ENCODE measurements at places on chromosomes 13 and 19. TPM values are rescaled to one million over a fixed set of nuclear protein-coding genes. Genes with fewer than 3 reads are reported as not detected.

Gene OR10H1
- total RNA-seq = not detected

DNA sequence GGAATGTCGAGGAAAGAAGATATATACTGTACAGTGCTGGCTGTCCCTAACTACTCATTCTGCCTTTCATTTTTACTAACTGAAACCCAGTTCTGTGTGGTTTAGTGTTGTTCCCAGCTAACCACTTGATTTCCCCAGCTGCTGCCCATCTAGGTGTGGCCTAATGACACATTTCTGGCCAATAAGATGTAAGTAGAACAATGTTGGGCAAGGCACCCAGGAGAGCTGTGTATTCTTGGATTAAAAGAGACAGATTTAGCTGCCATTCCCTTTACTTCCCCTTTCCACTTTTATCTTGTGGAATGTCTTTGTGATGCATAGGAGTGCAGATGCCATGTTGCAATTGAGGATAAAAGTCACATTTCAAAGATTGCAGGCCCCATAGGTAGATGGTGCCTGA is 28.3 kb upstream of the PCDH9 start:
- no peak for DNase-seq

Gene CGB2
- not detected for total RNA-seq

GRCh38 chr19:40585982-40586422 is 9.3 kb downstream of the SHKBP1 start:
- no peak for DNase-seq

GRCh38 chr13:114249077-114249476 is 14.4 kb downstream of the CDC16 start:
- DNase-seq = no peak

Gene PRTN3
- total RNA-seq = 0.55 TPM

GRCh38 chr19:22625266-22626035 is 8.7 kb upstream of the ZNF492 start:
- DNase-seq = no peak

DNA sequence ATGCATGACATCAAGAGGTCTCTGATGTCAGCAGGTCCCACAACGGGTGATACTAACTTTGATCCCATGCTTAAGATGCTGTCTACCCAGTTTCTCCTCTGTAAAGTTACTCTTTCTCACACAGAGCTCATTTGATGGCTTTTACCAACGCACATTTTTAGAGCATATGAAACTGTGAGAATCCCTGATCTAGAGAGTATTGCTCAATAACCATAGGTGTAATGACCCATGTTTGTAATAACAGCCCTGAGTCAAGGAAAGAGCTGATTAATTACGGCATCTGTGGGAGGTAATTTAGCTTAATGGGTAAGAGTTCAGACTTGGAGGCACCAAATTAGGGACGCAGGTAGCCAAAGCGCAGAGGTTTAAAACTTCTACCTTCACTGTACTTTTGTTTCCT is 18.0 kb upstream of the IZUMO2 start:
- DNase-seq = no peak

GRCh38 chr13:98123176-98123575 is 19.7 kb upstream of the FARP1 start:
- no peak for DNase-seq

GRCh38 chr13:85661675-85662074 is 137.5 kb downstream of the SLITRK6 start:
- DNase-seq = peak; percentile 16

DNA sequence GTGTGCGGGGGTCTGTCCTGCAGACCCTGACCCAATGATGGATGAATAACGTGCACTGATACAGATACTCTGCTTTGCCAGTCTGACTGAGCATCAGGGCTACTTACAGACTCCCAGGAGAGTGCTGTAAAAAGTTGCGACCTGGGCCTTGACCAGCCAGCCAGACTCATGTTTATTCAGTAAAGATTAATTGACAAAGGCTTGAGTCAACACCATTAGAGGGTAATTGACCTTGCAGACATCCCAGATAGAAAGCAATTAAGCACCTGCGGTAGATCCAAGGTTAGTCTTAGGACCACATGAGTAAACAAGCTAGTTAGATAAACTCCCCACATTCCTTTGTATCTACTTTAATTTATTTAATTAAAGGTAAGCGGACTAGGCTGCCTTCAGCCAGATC is 10.4 kb downstream of the NUDT19 start:
- DNase-seq = no peak

GRCh38 chr13:32426191-32426989 is 1.5 kb downstream of the N4BP2L1 start:
- DNase-seq = no peak

Gene METTL21C
- not detected for total RNA-seq

Gene NTF4
- total RNA-seq = 2.1 TPM

- DNase-seq = no peak
Measured at GRCh38 chr13:47134939-47135489, 238.2 kb upstream of the HTR2A start.

Gene ZNF799
- 4.2 TPM for total RNA-seq

- no peak for DNase-seq
Measured at GRCh38 chr13:98549728-98550317, 27.1 kb downstream of the STK24 start.

Gene SBSN
- total RNA-seq = 0.20 TPM

Gene RABAC1
- total RNA-seq = 186 TPM

Gene MEX3D
- 25.2 TPM for total RNA-seq

DNA sequence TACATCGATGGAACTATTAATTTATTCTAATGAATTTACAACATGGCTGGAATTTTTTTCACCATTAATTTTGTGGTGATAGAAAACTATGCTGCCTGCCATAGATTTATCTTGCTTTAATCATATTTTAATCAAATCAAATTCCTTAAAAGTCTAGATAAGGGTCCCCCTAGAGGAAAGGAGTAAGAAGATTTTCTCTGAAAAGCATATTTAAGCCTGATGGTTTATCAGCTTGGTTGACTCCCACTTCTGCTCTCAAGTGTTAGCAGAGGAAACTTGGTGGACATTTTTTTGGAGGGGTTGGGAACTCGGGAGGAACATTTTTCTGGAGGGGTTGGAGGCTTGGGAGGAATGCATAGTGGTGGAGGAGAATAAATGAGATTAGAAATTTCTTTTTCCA is 253.3 kb downstream of the KCNRG start:
- no peak for DNase-seq

- no peak for DNase-seq
Measured at GRCh38 chr13:50573066-50573465, 270.4 kb downstream of the DLEU7 start.

Gene MYH14
- total RNA-seq = 195 TPM

- no peak for DNase-seq
Measured at GRCh38 chr19:4536798-4537197, 1.8 kb upstream of the PLIN5 start.

Gene CYP4F12
- total RNA-seq = 5.9 TPM

GRCh38 chr13:100836711-100837110 is 162.1 kb upstream of the TMTC4 start:
- no peak for DNase-seq

DNA sequence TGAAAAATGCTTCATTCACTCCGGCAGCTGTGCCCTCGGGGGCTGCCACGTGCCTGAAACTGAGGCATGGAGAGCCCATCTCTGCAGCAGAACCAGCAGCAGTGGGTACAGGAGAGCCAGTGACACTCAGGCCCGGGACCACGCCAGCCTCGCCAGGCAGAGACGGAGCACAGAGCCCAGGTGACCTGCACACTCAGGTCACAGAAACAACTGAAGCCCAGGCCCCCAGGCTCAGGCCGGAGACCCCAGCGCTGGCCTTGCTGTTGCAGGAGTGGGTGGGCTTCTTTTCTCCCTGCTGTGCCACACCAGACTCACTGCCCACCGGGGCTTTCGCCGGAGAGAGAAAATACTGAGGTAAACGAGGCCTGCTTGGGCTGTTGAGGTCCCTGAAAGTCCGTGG is 117.3 kb downstream of the SOX1 start:
- DNase-seq = no peak

GRCh38 chr13:39909634-39910033 is 254.2 kb downstream of the COG6 start:
- DNase-seq = no peak

GRCh38 chr13:50617134-50617721 is 226.3 kb downstream of the DLEU7 start:
- DNase-seq = no peak

DNA sequence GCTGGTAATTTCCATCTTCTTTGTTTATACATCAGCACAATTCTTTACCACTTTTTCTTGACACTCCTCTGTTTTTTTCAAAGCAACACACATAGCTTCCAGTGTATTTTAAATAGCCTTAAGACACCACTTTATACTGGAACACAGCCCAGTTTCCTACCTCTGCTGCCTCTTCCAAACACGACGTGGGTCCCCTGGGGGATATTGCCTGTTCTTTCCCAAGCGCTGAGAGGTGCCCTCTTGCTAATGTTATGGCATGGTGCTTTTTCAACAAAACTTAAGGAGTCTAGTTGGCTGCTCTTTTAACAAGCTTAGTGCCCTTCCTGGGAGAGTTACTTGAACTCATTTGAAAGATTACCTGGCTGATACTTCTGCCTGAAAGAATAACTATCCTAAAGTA is 112.7 kb downstream of the OLFM4 start:
- no peak for DNase-seq

DNA sequence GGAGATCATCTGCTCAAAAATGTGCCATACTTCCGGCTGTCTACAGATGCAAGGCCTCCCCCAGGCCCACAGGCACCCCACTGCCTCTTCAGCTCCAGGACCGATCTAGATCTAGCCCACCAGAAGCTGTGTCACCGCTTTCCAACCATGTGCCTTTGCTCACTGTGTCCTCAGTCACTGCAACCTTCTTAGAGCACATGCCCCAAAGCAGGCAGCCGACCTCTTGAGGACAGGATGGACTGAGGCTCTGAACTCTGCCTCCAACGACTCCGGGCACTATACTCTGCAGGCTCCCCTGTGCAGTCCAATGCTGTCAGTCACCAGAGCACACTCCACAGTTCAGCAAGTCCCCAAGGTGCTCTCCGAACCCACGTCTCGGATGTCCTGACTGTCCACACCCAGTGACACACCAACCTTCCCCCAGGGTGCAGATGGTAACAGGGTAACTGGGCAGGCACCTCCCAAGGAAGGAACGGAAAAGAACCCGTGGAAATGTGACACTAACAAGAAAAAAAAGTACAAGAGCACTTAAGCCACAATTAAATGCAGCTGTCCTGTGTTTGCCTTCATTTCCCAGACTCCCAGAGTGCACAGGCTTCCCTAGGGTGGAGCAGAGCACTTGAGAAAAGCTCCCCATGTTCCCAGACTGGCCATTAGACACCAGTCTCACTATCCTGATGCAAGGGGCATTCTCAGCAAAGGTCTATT is 4.8 kb downstream of the STK24 start:
- DNase-seq = no peak

GRCh38 chr19:11423791-11424181 is 4.7 kb upstream of the RGL3 start:
- DNase-seq = no peak

Gene KCNK6
- 11.8 TPM for total RNA-seq

DNA sequence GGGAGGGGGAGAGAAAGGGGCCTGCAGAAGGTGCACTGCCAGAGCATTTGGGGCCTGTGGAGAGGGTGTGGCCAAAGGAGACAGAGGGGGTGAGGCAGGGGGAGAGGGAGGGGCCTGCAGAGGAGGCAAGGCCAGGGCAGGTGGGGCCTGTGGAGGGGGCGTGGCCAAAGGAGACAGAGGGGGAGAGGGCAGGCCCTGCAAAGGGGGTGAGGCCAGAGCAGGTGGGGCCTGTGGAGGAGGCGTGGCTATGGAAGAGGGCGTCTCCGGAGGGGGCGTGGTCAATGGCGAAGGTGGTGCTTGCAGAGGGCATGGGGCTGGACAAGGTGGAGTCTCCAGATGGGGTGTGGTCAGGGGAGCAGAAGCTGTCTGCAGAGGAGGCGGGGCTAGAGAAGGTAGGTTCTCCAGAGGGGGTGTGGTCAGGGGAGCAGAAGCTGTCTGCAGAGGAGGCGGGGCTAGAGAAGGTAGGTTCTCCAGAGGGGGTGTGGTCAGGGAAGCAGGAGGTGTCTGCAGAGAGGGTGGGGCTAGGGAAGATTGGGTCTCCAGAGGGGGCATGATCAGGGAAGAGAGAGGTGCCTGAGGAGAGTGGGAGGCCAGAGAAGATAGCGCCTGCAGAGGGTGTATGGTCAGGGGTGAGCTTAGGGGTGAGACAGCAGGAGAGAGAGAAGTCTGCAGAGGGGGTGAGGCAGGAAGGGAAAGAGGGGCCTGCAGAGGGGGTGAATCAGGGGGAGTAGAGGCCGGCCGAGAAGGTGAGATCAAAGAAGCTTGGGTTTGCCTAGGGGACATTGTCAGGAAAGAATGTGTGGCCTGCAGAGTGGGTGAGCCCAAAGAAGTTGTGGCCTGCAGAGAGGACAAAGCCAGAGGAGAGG is 3.4 kb downstream of the PRR36 start:
- DNase-seq = peak; percentile 64

DNA sequence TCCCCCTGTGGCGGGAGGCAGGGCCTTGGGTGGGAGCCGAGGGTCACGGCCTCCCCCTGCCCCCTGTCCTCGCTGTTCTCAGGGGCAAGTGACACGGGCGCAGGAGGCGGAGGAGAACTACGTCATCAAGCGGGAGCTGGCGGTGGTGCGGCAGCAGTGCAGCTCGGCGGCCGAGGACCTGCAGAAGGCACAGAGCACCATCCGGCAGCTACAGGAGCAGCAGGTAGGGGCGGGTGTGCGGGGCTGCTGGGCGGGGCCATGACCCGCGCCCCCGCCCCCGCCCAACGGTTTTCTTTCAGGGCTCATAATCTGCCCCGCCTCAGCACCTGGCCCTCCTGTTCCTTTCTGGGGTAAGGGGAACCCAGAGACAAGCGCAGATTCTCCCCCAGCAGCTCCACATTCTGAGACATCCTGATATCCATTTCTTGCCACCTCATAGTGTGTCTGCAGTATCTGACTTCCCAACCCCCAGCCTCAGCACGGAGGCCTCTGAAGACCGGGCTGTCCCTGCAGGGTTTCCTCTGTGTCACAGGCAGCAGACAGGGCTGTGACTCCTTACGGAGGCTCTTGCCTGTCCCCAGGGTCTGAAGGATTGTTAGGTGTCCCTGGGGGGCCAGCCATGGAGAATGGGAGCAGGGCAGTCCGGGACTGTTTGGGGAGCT is 15.9 kb downstream of the PRR36 start:
- DNase-seq = no peak

- DNase-seq = no peak
Measured at GRCh38 chr19:45733160-45733810, at the start of gene MEIOSIN. MEIOSIN (plus strand) TSS chr19:45733439; CDS start chr19:45735377, 1,938 bp downstream.

Gene CGB5
- total RNA-seq = 0.50 TPM

DNA sequence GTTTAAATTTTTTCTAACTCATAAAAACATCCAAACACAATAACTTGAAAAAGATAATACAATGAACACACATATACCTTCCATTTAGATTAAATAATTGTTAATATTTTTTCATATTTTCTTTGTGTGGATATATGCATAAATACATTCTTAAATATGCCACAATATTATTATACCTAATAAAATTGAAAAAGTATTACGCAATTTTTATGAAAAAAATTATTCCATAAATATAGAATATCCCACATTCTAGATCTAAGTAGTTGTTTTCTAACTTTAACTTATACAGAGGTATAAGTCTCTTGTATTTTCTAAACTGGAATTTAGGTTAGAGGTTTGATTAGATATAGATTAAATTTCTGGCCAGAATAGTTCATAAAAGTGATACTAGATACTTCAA is 34.3 kb downstream of the POU4F1 start:
- DNase-seq = no peak

Gene TRPC4
- total RNA-seq = 2.1 TPM

- no peak for DNase-seq
Measured at GRCh38 chr13:34474187-34474868, 467.7 kb upstream of the NBEA start.
